ENCODE measurements at places on chromosomes 7 and 10.

DNA sequence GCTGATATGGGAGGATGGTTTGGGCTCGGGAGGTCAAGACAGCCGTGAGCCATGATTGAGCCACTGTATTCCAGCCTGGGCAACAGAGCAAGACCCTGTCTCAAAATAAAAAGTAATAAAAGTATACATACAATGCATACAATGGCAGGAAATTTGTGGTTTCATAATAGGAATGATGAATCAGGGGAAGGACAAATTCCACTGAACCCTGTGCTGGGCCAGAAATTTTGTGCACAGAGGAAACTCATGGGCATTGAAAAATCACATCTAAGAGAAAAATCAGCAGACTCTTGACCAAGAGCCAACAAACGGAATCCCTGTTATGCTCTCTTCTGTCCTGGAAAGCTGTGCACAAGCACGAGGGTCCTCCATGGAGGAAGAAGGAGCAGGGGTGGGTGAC is 35.1 kb downstream of the SEM1 start:
- DNase-seq = no peak

DNA sequence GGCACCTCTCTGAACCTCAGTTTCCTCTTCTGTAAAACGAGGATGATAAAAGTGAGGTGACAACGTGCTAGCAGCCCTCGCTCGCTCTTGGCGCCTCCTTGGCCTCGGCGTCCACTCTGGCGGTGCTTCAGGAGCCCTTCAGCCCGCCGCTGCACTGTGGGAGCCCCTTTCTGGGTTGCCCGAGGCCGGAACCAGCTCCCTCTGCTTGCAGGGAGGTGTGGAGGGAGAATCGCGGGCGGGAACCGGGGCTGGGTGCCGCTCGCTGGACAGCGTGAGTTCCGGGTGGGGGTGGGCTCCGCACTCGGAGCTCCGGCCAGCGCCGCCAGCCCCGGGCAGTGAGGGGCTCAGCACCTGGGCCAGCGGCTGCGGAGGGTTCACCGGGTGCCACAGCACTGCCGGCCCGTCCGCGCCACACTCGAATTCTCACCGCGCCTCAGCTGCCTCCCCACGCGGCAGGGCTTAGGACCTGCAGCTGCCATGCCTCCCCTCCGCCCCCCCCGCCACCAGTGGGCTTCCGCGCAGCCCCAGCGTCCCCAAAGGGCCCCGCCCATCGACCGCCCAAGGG is 24.3 kb upstream of the ACSL5 start:
- DNase-seq = no peak

DNA sequence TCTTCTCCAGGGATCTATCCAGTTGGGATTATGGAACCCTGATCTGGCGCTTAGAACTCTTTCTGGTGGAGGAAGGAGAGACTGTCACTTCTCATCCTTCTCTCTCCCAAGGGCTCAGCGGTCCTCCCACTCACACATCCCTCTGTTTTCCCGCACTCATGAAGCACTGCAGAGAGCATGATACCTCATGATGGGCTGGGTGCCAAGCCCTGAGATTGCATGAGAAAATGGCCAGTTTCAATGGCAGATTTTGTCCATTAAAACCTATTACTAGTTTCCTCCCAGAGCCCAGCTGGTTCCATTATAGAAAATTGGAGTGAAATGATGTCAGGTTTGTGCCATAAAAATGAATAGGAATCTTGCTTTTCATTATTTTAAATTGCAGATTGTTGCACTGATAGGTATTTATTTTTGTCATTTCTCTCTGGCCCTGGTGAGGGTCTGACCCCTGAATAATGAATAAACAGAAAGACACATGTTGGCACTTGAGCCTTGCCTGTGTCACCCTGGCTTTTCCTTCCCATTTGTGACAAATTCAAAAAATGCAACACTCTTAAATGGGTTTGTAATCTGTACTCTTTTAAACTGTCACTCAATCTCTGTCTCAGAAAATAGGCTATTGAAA is 1151.1 kb downstream of the TYW1 start:
- DNase-seq = no peak

DNA sequence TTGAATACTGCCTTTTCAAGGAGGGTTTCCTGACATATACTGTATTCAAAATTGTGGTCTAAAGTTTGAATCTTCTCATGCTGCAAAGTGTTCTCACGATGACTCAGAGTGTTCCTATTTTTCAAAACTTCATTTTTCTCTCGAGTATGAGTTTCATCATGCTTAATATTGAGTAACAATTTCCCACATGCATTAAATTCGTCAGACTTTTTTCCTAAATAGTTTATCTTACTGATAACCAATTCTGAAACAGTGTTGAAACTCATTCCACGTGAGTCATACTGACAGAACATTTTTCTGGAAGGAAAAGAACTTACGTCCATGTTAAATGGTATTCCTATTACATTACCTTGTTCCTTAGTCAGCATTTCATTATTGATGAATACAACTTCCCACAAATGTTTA is 44.1 kb downstream of the ZNF33B start:
- no peak for DNase-seq

DNA sequence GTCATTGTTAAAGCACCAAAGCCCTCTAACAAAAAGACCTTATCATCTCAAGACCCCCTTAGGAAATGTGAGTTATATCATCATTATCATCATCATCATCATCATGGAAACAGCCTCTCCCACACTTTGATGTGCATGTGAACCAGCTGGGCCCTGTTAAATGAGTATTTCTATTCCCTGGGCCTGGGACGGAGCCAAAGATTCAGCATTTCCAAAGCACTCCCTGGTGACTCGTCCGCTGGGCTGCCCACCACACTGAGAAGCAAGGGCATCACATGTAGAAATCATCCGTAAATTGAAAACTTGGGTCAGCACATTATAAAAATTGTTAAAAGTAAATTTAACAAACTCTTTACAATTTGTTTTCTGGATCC is 88.6 kb downstream of the PTPRN2 start:
- DNase-seq = no peak

DNA sequence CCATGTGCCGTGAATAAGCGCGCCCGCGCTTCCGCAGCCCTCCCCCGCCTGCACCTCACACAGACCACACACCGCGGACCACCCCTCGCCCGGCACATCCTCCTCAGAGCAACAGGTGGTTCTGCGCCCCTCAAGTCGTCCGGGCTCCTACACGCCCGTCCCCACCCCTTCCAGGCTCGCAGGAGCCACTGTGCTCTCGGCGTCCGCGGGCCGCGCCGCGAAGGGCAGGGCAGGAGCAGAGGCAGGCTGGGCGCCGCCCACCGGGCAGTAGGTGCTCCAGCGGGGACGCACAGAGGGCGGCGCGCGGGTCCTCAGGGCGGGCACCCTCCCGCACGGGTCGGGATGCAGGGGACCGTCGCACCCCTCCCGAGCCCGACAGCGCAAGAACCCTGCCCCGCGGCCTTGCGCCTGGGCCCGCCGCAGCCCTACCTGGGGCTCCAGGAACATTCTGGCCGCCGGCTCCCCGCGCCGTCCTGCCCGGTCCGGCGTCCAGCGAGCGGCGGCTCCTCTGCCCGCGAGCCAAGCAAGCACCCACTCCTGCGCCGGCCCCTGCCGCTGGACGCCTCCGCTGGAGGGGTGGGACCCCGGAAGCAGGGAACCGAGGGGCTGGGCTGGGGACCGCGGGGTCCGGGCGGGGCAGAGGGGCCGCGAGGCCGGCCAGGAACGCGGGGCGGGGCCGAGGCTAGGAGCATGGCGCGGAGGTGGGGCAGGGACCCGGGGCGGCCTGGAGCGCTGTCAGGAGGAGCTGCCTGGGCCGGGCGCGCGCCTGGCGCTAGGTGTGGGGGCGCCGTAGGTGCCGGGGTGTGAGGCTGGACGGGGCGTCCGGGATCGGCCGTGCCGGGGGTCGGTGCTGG is 37.4 kb downstream of the RASGEF1A start:
- no peak for DNase-seq

GRCh38 chr10:21895932-21896331 is 107.6 kb downstream of the DNAJC1 start:
- DNase-seq = no peak

GRCh38 chr7:106064316-106064715 is 47.8 kb downstream of the SYPL1 start:
- DNase-seq = no peak

GRCh38 chr10:114061148-114061547 is 17.5 kb downstream of the ADRB1 start:
- no peak for DNase-seq

GRCh38 chr10:35347121-35347562 is 10.8 kb downstream of the CCNY start:
- no peak for DNase-seq

DNA sequence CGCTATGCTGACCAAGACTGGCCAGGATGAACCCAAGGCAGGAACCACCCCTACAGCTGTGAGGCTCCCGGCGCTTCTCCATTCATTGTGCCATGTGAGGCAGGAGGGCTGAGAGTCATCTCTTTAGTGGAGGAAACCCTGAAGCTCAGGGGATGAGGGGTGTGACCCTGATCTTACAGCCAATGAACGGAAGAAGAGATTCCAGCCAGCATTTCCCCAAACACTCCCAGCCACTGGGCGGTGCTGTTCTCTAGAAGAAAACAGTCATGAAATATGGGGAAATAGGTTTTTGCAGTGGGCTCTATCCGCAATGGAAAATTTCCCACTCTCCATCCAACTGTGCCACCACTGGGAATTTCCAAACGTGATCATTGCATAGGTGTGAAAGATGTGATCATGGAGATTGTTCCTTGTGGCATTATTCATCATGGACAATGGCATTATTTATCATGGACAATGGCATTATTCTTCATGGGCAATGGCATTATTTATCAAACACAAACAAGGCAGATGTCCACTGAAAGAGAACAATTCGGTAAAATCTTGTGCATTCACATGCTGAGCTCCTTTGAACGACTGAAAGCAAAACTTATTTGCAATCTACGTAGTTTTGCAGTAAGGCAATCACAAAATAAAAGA is 14.0 kb upstream of the SLC18A2 start:
- DNase-seq = no peak

GRCh38 chr7:92698237-92698841 is 108.1 kb upstream of the FAM133B start:
- no peak for DNase-seq

DNA sequence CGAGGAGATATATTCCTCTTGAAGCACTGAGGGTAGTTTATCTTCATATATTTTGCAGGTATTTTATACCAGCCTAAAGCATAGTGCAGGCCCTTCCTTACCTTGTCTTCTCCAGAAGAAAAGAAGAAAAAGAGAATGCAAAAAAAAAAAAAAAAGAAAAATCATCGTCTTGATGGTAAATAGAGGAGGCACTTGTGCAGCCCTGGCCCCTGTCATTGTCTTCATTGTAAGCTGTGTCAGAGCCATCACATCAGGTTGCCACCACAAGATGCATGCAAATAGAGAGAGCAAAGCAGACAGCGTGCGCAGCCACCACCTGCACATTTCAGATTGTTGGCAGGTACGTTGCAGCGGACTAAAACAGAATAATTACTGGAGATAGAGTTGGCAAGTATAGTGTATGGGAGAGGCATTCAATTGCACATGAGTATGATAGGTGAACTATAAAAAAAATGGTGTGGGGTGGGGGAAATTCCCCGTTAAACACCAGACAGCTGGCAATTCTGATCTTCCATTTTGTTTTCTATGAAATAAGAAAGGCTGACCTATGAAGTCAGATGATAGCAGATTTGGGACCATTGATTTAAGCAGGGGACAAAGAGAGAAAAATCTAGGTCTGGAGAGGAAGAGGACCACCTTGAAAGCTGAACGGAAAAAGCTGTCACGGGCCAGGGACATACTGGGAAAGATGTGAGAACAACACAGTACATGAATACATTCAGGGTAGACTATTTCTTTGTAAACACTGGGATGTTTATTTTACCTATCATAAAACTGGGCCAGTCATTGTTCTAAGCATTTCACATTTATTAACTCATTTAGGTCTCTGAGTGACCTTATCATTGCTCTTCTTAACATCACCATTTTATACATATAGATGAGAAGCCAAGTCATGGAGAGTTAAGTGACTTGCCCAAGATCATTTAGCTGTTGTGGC is 306.3 kb upstream of the SP8 start:
- peak; percentile 52 for DNase-seq

- no peak for DNase-seq
These were observed 175.4 kb downstream of the CSTF2T start for GRCh38 chr10:51524041-51524440.

DNA sequence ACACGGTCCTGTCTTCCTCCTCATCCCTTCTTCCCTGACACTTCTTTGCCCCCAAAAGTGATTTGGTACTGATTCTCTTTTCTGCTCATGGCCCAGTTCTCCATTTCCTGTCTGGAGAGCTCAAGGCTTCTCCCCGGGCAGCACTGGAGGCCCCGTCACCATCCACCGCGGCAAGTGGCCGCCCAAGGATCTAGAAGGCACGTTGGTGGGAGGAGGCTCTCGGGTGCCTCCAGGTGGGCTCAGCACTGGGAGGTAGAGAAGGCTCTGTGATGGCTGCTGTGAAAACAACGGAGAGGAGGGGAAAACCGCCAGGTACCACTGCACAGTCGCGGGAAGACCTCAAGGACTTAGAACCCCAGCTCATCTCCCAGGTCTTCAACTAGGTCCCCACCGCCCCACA is 134.4 kb downstream of the NEURL1 start:
- DNase-seq = no peak

GRCh38 chr7:158245724-158246041 is 341.9 kb downstream of the PTPRN2 start:
- DNase-seq = no peak

GRCh38 chr10:80187465-80188409 is 17.6 kb downstream of the ANXA11 start:
- DNase-seq = no peak

DNA sequence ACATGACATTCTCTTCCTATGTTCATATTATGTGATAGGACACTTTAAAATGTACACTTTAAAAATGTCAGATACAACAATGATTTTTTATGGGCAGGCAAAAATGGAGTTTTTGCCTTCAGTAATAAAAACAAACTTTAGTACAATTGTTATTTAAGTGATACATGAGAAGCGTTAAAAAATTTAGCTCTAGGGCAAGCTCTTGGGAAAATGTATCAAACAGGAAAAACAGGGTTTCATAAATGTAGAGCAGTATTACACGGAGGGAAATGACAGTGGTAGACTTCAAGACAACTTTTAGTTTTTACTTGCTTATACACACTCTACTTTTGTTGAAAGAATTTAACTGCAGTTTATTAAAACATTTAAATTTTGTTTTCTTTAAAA is 1.5 kb downstream of the FHIP2A start:
- no peak for DNase-seq

DNA sequence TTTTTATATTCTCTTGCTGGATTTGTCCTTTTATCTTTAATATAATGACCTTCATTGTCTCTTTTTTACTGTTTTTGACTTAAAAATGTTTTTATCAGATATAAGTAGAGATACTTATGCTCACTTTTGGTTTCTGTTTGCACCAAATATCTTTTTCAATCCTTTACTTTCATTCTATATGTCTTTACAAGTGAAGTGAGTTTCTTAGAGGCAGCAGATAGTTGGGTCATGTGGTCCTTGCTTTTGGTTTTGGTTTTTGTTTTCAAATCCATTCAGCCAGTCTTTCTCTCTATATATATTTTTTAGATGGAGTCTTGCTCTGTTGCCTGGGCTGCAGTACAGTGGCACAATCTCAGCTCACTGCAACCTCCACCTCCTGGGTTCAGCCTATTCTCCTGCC is 932.4 kb upstream of the LRRTM3 start:
- no peak for DNase-seq

- no peak for DNase-seq
These were observed 16.3 kb upstream of the COL1A2 start for GRCh38 chr7:94378356-94378755.
